Skin of body (tissue), 3 donors: ENCODE measurements at places on chromosomes 6 and 20. TPM values are rescaled to one million over a fixed set of nuclear protein-coding genes. Genes with fewer than 3 reads are reported as not detected.
A peak's percentile ranks its signal among the peaks of the same experiment; 100 is the strongest.

- DNase-seq = no peak
Measured at GRCh38 chr6:146693342-146693741, 94.6 kb downstream of the ADGB start.

GRCh38 chr6:16725145-16725864 is 36.0 kb downstream of the ATXN1 start:
- DNase-seq = peak; percentile 19

DNA sequence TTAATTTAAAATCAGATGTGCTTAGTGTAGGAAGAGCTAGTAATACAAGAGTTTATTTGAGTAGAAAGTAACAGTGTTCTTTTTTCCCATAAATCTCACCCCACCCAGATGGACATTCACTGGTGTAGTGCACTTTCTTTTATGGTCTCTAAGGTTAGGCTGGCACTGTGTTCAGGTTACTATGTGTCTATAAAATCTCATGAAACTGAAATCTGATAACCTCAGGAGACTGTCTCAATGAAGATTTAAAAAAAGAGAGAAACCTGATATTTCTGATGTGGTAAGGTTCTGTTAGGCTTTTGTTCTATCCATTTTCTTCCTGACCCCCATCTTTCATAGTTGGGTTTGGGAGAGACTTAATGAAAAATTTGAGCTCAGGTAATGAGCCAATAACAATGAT is 101.2 kb upstream of the CLVS2 start:
- no peak for DNase-seq

- DNase-seq = no peak
Measured at GRCh38 chr6:77464495-77464867, 1.2 kb upstream of the HTR1B start.

DNA sequence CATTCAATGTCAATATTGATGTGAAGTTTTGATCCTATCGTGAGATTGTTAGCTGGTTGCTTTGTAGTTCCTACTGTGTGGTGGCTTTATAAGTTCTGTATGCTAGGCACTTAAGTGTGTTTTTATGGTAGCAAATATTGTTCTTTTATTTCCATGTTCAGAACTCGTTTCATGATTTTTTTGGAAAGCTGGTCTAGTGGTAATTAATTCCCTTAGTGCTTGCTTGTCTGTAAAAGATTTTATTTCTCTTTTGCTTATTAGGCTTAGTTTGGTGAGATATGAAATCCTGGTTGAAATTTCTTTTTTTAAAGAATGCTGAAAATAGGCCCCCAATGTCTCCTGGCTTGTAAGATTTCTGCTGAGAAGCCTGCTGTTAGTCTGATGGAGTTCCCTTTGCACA is 27.8 kb upstream of the PLCB1 start:
- DNase-seq = no peak

LAMA4 gene
- 249 TPM for total RNA-seq

GRCh38 chr6:36759148-36759759 is 61.6 kb downstream of the RAB44 start:
- DNase-seq = peak; percentile 52

TNNC2 gene
- 472 TPM for total RNA-seq

GRCh38 chr6:53373638-53374037 is 24.9 kb upstream of the ELOVL5 start:
- no peak for DNase-seq

CCN6 gene
- 0.39 TPM for total RNA-seq

DNA sequence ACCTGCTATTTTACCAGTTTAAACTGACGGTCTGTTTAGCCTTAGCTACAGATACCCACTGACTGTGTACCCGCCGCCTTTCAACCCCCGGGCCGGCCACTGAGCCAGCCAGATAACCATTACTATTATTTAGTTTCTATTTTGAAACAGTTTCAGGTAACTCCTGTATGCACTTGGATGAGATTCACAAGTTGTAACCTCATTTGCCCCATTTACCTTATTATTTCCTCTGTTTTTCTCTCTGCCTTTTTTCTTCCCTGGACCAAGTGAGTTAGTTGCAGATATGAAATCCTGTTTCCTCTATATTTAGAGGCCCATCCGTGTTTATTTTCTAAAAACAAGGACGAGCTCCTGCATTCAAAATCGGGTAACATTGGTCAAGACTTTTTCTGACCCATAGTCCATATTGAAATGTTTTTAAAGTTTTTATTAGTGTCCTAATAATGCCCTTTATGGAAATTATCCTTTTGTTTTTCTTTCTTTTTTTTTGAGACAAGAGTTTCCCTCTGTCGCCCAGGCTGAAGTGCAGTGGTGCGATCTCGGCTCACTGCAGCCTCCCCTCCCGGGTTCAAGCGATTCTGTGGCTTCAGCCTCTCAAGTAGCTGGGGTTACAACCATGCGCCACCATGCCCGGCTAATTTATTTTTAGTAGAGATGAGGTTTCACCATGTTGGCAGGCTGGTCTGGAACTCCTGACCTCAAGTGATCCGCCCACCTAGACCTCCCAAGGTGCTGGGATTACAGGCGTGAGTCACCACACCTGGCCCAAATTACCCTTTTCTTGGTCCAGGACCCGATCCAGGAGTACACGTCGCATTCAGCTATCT is 767 bp downstream of the AP5S1 start:
- no peak for DNase-seq

DNA sequence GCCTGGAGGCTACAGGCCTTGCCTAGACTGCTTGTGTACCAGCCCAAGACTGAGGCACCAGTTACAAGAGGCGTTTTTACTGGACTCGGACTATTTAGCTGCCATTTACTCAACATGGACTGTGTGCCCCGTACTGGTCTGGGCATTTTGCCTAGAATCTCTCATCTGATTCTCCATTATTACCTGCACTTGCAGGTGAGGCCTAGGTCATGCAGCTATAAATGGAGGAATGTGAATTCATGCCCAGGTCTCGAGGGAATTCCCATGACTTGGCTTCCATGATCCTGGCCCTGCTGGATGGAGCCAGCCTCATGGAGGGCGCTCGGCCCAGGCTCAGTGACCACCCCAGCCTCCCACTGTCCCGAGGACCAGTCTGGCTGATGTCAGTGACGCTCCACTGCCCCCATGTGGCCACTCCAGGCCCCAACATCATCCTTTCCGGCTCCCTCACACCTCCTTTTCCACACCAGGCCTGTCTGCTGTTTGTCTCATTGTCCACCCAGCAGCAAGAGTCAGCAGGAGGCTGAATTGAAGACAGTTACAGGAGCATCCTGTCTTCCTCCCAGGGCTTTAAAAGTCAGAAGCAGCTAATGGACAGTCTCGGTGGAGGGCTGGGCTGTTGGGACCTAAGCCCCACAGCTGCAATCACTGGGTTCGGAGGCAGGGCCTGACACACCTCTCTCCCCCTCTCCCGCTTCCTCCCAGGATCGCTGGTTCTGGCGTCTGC is 8.7 kb downstream of the MMP24OS start:
- DNase-seq = no peak

GRCh38 chr20:38294076-38294591 is 9.8 kb upstream of the BPI start:
- DNase-seq = no peak
